ENCODE measurements at places on chromosomes 5 and 9.

DNA sequence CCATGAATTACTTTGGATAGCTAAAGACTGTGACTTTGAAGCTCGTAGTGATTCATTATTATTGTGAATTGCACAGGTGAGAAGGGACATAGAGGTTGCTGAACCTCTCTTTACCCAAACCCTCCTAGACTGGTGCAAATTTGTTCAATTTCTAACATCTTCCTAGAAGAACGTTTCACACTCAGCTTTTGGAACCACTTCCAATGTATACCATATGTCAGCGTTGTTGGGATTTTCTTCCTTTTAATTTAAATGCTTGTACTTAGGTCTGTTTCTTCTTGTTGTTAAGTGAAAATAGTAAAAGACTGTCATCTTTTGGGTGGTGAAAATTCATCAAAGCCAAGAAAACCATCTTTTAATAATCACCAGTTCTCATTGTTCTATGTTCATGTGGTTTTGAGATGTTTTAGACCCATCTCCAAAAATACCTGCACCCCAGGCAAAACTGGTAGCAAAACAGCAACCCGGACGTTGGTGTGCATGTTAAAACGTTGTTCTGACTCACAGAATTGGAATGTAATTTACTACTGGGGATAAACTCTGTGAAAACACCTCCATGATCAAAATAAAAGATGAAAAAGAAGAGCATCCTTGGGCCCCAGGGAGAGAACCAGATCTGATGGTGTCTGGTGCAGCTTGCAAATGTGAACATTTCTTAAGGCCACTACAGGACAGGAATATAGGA is 238.3 kb downstream of the NPR3 start:
- H3K36me3 ChIP-seq = no peaks in the 10 kb centered on the region
- no peaks in the 10 kb centered on the region for H3K27me3 ChIP-seq
- no peak for DNase-seq
- no peaks in the 10 kb centered on the region for H3K4me1 ChIP-seq
- H3K4me3 ChIP-seq = no peak overlapping the region
- H3K27ac ChIP-seq = no peak overlapping the region

DNA sequence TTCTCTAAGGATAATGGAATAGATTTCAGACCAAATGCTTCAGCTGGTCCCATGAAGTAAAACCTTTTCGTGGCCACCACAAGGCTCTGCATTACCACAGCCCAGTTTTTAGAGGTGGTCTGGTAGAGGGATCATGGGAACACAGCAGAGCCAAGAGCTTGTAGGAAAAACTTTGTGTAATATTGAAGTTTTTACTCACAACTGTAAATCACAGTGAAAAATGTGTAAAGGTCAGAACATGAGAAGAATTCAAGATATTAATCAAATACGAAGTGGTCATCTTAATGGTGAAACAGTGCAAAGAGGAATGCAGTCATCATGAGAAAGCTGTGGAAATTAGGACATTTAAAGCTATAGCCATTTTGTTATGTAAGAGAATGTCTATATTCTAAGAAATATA is 197.5 kb downstream of the NPR3 start:
- H3K27ac ChIP-seq = no peak overlapping the region
- no peaks in the 10 kb centered on the region for H3K36me3 ChIP-seq
- H3K4me3 ChIP-seq = no peak overlapping the region
- H3K27me3 ChIP-seq = no peaks in the 10 kb centered on the region

DNA sequence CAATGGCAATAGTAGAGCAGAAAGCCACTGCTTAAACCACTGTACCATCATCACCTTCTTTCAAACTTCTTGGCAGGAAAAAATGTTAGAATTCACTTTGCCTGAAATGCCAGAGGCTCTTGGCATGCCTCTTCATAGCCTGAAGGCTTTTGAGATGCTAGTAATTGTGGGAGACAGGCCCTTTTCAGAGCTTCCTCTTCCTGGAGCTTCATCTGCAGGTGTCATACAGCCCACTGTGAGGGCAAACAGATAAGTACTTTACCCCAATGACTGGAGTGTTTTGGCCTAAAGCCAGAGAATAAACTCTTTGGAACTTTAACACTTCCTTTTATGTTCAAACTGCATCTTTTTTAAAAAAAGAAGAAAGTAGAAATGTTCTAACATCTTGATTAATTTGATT is 81.3 kb upstream of the TMEM171 start:
- H3K36me3 ChIP-seq = no peaks in the 10 kb centered on the region
- no peak overlapping the region for H3K4me3 ChIP-seq
- H3K27me3 ChIP-seq = no peaks in the 10 kb centered on the region
- H3K27ac ChIP-seq = no peak overlapping the region
- no peak for DNase-seq
- H3K4me1 ChIP-seq = no peaks in the 10 kb centered on the region

GRCh38 chr5:151038801-151039238 is 18.4 kb downstream of the GPX3 start:
- H3K27me3 ChIP-seq = no peaks in the 10 kb centered on the region
- DNase-seq = no peak
- H3K4me1 ChIP-seq = peaks cover 4% of the 10 kb centered on the region
- H3K27ac ChIP-seq = peak overlapping the region; percentile 65
- no peak overlapping the region for H3K4me3 ChIP-seq
- no peaks in the 10 kb centered on the region for H3K36me3 ChIP-seq

- no peak overlapping the region for H3K4me3 ChIP-seq
- H3K36me3 ChIP-seq = no peaks in the 10 kb centered on the region
- H3K27ac ChIP-seq = no peak overlapping the region
- DNase-seq = no peak
- H3K27me3 ChIP-seq = no peaks in the 10 kb centered on the region
- no peaks in the 10 kb centered on the region for H3K4me1 ChIP-seq
Measured at GRCh38 chr9:112852741-112853504, 37.8 kb downstream of the SLC46A2 start.

GRCh38 chr5:33277061-33277650 is 163.6 kb upstream of the TARS1 start:
- H3K27ac ChIP-seq = no peak overlapping the region
- H3K36me3 ChIP-seq = no peaks in the 10 kb centered on the region
- peaks cover 5% of the 10 kb centered on the region for H3K4me1 ChIP-seq
- no peaks in the 10 kb centered on the region for H3K27me3 ChIP-seq
- DNase-seq = no peak

Measured in hepatocyte (in vitro differentiated cells).